ENCODE measurements at places on chromosomes 11 and 22. TPM values are rescaled to one million over a fixed set of nuclear protein-coding genes. Genes with fewer than 3 reads are reported as not detected.

DNA sequence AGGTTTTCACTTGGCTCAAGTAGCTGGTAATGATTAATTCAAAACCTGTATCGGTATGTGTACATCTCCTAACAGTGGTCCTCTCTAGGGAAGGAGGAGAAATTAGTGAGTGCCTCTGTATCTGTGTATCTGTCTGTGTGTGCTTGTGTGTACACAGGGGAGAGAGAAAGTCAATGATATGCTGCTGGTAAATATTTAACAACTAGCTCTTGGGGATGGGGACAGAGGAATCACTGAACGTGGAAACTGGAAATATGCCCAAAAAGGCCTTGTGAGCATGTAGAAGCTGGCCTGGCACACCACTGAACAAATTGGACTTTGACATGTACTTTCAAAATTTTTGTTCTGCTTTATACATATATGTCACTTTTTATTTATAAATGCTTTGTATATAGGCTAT is 214.0 kb upstream of the SYN3 start:
- DNase-seq, result no peak
- no peak overlapping the region for H3K27ac ChIP-seq
- no peak overlapping the region for H3K4me3 ChIP-seq
- no peaks in the 10 kb centered on the region for H3K36me3 ChIP-seq
- no peaks in the 10 kb centered on the region for H3K27me3 ChIP-seq

DNA sequence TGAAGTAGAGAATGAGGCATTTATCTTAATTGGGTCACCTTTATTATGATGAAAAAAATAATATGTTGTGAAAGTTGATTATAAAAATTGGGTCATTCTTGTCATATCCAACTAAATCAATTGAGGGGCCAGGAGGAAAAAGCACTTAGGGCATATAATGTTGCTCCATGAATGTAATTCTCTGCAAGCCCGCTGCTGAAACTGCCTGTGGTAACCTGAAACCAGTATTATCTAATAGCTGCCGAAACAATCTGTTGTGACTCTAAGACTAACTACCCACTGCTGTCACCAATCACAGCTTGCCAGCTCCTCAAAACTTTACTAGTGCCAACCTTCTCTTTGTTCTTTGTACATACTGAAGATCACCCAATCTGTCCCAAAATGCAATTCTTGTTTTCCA is 115.8 kb downstream of the ATG16L2 start:
- peaks cover 8% of the 10 kb centered on the region for H3K4me1 ChIP-seq
- H3K27me3 ChIP-seq, result no peaks in the 10 kb centered on the region
- H3K27ac ChIP-seq, result peak overlapping the region; percentile 1
- no peaks in the 10 kb centered on the region for H3K36me3 ChIP-seq
- no peak for DNase-seq

Gene DUSP8
- 5.4 TPM for total RNA-seq

GRCh38 chr11:79221444-79222130 is 219.2 kb downstream of the TENM4 start:
- peaks cover 8% of the 10 kb centered on the region for H3K4me1 ChIP-seq
- H3K27ac ChIP-seq, result no peak overlapping the region
- H3K36me3 ChIP-seq, result no peaks in the 10 kb centered on the region
- H3K27me3 ChIP-seq, result peaks cover 20% of the 10 kb centered on the region
- no peak for DNase-seq

DNA sequence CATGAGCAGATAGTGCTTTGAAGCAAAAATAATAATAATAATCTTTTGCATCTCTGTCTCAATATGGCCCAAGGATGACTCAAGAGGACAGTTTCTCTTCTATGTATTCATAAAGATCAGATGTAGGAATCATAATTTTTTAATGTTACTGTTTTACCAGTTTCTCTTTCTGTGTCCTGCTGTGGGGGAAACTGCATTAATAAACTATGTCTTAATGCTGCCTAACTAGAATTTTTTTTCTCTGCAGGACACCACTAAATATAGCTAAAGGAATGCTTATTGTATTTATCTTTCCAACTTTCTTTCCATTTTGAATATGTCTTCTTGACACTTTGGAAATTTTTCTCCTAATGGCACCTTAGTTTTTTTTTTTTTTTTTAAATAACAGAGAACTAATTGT is 6.5 kb downstream of the FJX1 start:
- no peak overlapping the region for H3K4me3 ChIP-seq
- no peaks in the 10 kb centered on the region for H3K27me3 ChIP-seq
- no peak for DNase-seq
- no peaks in the 10 kb centered on the region for H3K36me3 ChIP-seq
- peaks cover 82% of the 10 kb centered on the region for H3K4me1 ChIP-seq

GRCh38 chr11:128694618-128695481 is 978 bp downstream of the FLI1 start:
- DNase-seq, result no peak
- peak overlapping the region; percentile 91 for H3K27ac ChIP-seq
- H3K36me3 ChIP-seq, result no peaks in the 10 kb centered on the region
- peak overlapping the region; percentile 84 for H3K4me3 ChIP-seq
- peaks cover 48% of the 10 kb centered on the region for H3K4me1 ChIP-seq

Gene TRIM48
- total RNA-seq, result not detected

GRCh38 chr11:124179310-124179709 is 3.8 kb upstream of the OR10D3 start:
- H3K27me3 ChIP-seq, result peaks cover 16% of the 10 kb centered on the region
- no peak overlapping the region for H3K27ac ChIP-seq
- no peaks in the 10 kb centered on the region for H3K4me1 ChIP-seq
- no peak for DNase-seq

DNA sequence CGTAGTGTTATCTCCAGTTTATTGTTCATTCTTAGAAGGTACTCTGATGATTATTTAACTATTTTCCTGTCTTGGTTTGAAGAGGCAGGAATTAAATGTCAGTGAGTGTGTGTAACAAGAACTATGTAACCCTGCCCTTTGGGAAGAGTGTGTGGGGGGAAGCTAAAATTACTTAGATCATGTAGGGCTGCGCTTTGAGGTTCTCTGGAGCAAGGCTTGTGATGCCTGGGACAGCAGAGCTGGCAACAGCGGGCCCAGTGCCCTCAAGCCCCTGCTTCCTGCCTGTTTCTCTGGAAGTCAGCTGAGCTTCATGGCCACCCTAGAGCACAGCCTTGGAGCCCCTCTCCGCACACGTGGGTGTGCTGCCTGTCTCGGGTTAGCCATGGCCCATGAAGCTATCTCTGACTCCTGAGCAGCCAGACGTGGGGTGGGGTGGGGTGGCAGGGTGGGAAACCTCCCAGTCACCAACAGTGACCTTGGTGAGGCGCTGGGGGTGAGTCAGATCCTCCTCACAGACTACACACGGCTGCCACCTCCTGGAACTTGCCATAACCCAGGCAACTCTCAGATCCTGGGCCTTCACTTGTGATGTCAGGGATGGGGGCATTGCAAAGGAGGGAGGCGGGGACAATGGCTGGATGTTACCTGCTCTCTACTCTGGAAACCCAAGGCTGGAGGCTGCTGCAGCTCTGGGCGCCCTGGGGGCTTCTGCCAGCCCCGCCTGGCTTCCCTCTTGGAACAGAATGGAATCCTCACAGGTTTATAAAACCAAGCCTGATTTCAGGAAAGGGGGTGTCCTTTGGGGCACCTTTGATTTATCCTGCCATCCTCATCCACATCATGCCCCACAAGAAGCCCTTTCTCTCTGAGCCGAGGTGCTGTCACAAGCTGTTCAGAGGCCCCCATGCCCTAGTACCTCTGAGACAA is 88.6 kb downstream of the SNX19 start:
- no peaks in the 10 kb centered on the region for H3K27me3 ChIP-seq
- H3K27ac ChIP-seq, result peak overlapping the region; percentile 76

Gene C11orf87
- 9.0 TPM for total RNA-seq

DNA sequence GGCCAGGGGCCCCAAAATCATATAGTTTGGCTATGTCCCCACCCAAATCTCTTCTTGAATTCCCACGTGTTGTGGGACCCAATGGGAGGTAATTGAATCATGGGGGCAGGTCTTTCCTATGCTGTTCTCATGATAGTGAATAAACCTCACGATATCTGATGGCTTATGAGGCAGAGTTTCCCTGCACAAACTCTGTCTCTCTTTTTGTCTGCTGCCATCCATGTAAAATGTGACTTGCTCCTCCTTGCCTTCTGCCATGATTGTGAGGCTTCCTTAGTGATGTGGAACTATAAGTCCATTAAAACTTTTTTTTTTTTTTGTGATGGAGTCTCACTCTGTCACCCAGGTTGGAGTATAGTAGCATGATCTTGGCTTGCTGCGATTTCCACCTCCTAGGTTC is 14.4 kb downstream of the DIXDC1 start:
- no peak overlapping the region for H3K4me3 ChIP-seq
- no peak for DNase-seq
- H3K27me3 ChIP-seq, result no peaks in the 10 kb centered on the region
- peaks cover 6% of the 10 kb centered on the region for H3K4me1 ChIP-seq

DNA sequence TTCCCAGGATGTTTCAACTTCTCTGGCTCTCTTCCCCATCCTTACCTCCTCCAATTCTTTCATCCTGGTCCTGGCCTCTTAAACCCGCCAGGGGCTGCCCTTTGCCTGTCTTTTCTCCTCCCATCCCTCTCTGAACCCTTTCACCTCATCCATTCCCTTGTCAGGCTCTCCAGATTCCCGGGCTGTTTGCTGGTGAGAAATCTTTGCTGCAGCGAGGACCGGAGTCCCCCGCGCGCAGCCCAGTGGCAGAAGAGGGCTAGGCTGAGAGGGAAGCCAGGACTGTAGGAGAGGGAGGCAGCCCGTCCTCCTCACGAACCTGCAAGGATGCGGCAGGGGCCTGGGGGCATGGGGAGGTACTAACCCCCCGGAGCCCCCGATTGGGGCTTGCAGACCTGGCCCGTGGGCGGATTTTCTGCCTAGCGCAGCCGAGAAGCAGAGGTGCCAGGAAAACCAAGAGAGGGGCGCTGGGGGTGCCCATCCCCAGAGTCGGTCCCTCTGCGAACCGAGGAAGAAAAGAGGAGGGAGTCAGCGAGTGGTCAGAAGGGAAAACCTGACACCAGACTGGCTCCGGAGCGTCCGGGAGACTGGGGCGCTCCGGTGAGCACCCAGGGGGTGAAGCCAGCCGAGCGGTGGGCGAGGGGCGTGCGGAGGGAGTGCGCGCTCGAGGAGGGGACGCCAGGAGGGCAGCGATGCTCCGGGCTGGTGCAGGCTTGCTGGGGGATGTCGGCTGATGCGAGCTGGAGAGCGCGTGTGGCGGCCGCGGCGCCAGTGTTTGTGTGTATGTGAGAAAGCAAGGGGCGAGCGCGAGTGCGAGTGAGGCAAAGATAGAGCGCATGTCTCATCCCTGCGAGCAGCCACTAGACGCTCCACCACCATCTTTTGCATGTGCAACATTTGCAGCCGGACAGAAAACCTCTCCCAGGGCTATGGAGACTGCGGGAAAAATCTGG is at the start of gene GRIA4:
GRIA4 (plus strand) TSS at position 242 of the 950 bp plus-strand sequence. CDS start 925 bp downstream, outside the sequence.
- H3K36me3 ChIP-seq, result no peaks in the 10 kb centered on the region
- DNase-seq, result peak; percentile 84
- H3K27ac ChIP-seq, result no peak within 1 kb of the TSS
- H3K4me3 ChIP-seq, result peak within 1 kb of the TSS; percentile 81
- peaks cover 75% of the 10 kb centered on the region for H3K27me3 ChIP-seq
- H3K4me1 ChIP-seq, result peaks cover 26% of the 10 kb centered on the region

Gene APLNR
- total RNA-seq, result not detected

- H3K36me3 ChIP-seq, result no peaks in the 10 kb centered on the region
- peaks cover 24% of the 10 kb centered on the region for H3K4me1 ChIP-seq
- H3K4me3 ChIP-seq, result no peak overlapping the region
- peak overlapping the region; percentile 69 for H3K27ac ChIP-seq
- DNase-seq, result peak; percentile 89
- no peaks in the 10 kb centered on the region for H3K27me3 ChIP-seq
Measured at GRCh38 chr11:62013537-62014476, 46.4 kb upstream of the FTH1 start.

GRCh38 chr11:125627236-125627910 is 2.4 kb downstream of the CHEK1 start:
- no peaks in the 10 kb centered on the region for H3K27me3 ChIP-seq
- H3K4me1 ChIP-seq, result peaks cover 31% of the 10 kb centered on the region
- H3K4me3 ChIP-seq, result peak overlapping the region; percentile 82
- H3K27ac ChIP-seq, result peak overlapping the region; percentile 86

- no peaks in the 10 kb centered on the region for H3K36me3 ChIP-seq
- no peak for DNase-seq
- H3K27me3 ChIP-seq, result no peaks in the 10 kb centered on the region
- no peak overlapping the region for H3K27ac ChIP-seq
- H3K4me3 ChIP-seq, result no peak overlapping the region
- no peaks in the 10 kb centered on the region for H3K4me1 ChIP-seq
Measured at GRCh38 chr11:88167853-88168252, 7.4 kb downstream of the RAB38 start.

- H3K27ac ChIP-seq, result no peak overlapping the region
- H3K4me1 ChIP-seq, result peaks cover 33% of the 10 kb centered on the region
- H3K36me3 ChIP-seq, result no peaks in the 10 kb centered on the region
- no peak overlapping the region for H3K4me3 ChIP-seq
- no peaks in the 10 kb centered on the region for H3K27me3 ChIP-seq
Measured at GRCh38 chr22:28247667-28248363, 328.8 kb upstream of the PITPNB start.

DNA sequence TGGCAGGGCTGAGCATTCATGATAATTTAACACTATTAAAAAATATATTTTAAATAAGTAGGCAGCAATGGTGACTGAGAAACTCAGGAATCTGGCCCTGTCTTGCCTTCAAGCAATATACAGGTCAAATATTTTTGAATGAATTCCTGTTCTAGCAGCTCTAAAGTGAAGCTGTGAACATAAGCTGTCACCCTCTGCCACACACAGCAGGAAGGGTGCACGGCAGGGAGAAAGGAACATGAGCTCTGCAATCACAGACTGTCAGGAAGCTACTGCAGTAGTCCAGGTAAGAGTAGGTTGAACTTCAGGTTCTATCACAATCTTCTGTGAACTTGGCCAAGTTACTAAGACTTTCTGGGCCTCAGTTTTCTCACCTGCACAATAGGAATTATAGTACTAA is 114.8 kb downstream of the SERGEF start:
- no peak overlapping the region for H3K27ac ChIP-seq
- H3K4me3 ChIP-seq, result no peak overlapping the region
- H3K27me3 ChIP-seq, result no peaks in the 10 kb centered on the region
- no peaks in the 10 kb centered on the region for H3K36me3 ChIP-seq

Data from osteocyte (in vitro differentiated cells).